Stimulated activated CD8-positive, alpha-beta memory T cell treated with anti-CD3 and anti-CD28 coated beads, Interleukin-4, amount 100 ng/mL, for 48 hours (primary cell): ENCODE measurements at places on chromosomes 5 and 9.

- no peak for DNase-seq
Observed at GRCh38 chr5:88401686-88402085, 133.0 kb upstream of the TMEM161B start.

- DNase-seq = no peak
Observed at GRCh38 chr5:63398346-63398745, 563.9 kb downstream of the HTR1A start.

DNA sequence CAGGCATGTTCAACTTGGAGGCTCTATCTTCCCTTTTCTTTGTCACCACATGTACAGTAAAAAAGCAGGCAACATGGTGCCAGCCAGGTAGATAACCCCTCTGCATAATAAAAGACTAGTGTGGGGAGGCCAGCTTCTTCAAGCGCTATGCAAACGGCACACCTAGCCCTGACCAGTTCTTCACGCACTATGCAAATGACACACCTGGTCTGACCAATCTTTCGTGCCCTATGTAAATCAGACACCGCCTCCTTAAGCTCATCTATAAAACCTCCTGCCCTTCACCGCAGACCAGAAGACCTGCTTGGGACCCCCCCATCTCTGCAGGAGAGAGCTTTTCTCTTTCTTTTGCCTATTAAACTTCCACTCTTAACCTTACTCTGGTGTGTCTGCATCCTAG lies 28.1 kb upstream of the UGCG start:
- no peak for DNase-seq

DNA sequence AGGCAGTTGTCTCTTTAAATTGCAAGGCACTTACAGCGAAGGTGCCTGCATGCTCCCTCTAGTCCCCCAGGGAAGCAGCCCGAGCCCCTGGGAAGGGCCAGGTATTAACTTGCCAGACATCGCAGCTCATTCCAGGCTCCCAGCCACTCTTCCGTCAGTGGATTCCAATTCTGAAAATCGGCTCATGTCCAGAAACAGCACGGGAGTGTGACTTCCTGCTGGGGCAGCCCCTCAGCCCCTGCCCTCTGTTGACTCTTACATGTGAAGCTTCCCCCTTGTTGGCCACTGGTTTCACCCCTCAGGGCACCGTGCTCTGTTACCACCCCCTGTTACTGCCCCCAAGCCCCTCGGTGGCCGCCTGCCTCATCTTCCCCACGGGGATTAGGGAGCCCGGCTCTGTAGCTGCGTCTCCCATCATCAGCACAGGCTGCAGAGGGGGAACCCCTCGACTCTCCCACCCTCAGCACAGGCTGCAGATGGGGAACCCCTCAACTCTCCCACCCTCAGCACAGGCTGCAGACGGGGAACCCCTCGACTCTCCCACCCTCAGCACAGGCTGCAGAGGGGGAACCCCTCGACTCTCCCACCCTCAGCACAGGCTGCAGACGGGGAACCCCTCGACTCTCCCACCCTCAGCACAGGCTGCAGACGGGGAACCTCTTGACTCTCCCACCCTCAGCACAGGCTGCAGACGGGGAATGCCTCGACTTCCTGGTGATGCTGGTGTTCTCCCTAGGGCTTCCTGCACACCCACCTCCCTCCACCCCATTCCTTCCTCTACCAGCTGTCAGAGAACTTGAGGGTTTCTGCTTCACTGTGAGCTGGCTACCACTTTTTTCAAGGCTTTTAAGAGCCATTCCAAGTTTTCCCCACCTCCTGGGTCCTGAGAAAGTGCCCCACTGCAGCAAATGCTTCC lies 11.1 kb upstream of the CACNA1B start:
- no peak for DNase-seq

GRCh38 chr9:6197330-6197729 lies 18.3 kb upstream of the IL33 start:
- no peak for DNase-seq

DNA sequence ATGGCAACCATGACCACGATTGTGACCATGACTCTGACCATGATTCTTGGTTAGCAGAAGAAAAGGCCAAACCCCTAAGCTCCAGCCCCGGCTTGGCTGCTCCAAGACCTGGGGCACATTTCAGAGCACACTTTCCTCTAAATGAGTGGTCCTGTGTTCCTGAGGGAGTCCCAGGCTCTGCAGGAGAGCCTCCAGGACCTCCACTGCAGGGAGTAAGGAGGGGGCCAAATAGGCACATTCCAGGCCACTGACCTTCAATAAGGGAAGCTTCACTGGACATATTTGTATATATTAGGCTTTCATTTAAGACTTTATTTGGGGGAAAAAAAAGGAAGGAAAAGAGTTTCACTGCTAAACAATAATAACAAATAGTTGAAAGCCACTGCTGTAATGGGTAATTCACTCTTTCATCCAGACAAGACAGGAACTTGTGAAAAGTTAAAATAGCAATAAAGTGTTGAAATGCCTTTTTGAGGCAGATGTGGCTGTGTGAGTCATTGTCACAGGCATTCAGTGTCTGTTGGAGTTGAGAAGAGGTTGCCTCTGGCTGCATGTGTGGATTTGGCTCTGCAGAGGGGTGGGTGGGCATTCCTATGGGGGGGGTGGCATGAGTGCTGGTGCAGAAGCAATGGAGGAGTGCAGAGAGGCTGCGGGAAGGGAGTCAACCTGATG lies 63.9 kb upstream of the TGFBR1 start:
- no peak for DNase-seq

DNA sequence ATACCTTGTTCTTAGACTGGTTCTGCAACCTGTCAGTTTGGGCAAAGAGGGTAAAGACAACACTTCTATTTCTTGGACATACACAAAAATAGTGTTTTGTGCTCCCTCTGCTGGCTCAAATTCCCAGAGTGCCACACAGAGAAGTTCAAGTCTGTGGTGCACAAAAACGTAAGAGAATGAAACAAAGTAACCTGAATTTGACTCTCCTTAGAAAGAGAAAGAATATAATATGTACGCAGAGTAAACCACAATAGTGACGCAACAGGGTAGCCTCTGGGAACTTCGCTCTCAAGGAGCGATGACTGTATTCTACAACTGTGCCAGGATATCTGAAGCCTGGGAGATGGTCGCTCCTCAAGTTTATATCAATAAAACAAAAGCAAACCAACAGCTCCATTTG lies 18.5 kb downstream of the DDX31 start:
- no peak for DNase-seq

DNA sequence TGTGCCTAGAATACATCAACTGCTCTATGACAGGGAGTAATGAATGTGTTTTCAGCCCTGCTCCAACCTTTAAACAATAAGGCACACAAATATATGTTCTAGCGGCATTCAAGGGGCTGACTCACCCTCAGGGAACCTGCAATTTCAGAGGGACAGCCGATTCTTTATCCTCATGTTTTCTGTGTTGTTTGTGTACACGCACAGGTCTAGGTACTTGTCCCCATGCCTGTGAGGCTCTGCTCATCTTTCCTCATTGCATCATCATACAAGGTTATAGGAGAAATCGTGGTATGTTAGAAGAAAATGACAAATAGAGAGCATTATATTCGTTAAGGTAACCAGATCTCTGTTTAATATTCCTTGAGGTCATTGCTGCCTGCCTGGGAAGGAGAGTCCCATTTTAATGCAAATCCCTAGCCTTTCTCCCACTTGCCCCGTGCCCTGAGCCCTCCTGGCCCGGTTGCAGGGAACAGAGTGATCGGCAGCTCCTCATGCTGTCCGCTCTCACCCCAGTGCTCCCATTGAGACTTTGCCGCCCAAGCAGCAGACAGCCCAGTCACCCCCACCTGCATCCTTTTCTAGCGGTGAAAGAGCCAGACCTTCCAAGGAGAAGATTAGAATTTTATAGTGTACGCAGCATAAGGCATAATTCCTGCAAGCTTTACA lies 14.6 kb downstream of the MAP1B start:
- no peak for DNase-seq

DNA sequence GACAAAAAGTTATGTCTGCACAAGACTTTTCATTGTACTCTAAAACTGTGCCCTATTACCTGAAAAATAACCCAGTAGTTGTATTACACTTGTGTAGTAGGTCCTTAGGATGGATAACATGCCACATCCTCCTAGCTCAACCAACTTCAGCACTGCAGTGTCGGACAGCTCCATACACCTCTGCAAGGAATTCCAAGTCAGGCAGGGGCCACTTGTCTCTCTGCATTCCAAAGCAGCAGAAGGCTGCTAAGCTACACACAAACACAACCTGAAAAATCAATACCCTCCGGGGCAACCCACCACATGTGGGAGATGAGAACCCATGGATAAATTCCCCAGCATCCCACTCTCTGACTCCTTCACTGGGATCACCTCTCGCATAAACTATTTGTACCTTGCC lies 50.2 kb downstream of the MED10 start:
- peak; percentile 28 for DNase-seq

DNA sequence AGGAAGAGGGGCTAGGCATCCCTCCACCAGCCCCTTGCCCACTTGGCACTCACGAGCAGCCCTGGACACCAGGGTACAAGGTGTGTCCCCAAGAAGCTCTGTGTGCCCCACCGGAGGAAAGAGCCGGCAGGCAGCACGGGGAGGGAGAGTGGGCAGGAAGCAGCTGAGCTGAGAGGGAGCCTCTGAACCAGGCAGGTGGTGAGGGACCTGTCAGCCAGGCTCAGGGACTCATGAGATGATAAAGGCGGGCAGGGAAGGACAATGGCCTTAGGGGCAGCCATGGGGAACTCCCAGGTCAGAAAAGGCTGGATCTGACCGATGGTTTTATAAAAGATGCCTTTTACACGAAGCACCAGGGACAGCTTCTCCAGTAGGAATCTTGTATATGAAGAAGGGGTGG lies 112.0 kb downstream of the VAV2 start:
- no peak for DNase-seq

- DNase-seq = no peak
Observed at GRCh38 chr5:89534331-89534730, 651.3 kb upstream of the MEF2C start.

DNA sequence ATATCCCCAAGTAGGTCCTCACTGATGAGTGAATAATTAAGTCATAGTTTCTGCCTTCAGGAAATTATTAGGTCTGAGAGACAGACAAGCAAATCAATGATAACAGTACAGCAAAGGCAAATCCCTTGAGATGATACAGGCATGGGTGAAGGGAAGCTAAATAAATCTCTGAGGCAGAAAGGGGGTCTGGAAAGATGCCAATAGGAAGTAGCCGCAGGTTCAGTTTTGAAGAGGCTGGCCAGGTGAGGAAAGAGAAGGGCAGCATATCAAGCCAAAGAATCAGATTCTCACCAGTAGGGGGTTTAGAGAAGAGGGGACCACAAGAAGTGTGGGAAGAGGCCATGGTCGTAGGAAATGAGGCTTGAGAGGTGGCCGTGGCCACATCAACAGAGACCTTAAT lies 85.8 kb downstream of the KIAA1958 start:
- no peak for DNase-seq

DNA sequence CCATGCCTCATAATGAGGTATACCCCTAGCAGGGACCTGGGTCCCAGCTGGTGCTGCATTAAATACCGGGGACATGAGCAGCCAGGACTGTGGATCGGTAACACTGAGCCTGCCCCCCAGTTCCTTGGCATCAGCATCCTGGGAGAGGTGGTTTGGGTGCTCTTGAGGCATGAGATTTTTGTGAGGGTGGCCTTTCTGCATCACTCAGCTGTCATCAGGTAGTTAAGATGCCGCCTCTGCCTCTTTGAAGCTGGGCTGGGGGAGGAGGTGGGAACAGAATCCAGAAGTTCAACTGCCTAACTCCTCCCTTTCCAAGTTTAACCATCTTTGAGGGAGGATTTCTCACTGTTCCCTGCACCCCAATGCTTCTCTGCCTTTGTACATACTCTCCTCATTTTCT lies 112.7 kb downstream of the PDZD2 start:
- DNase-seq = no peak

- peak; percentile 55 for DNase-seq
Observed at GRCh38 chr9:79883073-79883645, 311.4 kb downstream of the TLE4 start.

DNA sequence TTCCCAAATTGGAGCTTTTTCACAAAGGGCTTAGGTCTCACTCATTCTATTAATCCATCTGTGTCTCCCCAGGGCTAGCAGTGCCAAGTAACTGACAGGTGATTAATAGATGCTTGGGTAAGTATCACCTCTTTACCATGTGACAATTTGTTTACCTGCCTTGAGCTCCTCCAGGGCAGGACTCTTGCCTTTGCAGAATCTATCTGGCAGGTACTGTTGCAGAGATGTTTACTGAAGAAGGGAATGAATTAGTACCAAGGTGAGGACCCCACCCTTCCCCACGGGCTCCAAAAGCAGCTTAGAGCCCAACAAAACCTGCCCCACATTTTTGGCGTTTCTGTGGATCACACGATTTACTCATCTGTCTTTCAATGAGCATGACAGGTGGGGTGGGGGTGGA lies 698 bp upstream of the TGFBI start:
- DNase-seq = no peak

DNA sequence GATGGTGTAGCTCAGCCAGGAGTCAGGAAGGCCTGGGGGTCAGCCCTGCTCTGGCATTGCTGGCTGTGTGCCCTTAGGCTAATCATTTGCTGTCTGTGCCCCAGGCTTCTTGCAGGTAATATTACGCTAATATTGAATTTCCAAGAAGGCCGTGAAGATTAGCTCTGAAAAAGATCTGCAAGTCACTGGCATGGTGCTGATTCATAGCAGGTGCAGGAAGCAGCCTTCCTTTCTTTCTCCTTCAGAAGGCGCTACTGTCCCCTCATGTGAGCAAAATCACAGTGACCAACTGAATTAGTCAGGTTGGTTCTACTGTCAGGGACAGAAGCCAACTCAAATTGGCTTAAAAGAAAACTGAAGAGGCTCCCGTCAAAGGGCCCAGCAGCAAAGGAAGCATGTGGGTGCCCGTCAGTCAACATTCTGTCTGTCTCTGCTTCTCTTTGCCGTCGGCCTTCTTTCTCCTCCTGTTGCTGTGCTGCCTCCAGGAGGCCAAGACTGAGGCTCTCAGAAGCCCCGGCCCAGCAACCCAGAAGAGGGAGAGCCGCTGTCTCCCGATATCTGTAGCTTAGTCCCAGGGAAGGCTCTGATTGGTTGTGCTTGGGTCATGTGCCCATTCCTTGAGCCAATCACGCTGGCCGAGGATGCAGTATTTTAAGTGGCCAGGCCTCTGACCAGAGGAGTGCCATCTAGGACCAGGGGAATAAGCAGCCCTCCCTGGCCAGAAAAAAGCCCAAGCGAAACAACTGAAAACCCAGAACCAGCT lies 67.8 kb upstream of the NEURL1B start:
- DNase-seq = no peak

GRCh38 chr9:108475813-108476212 lies 380.0 kb downstream of the ACTL7B start:
- no peak for DNase-seq
